Inflammatory macrophage (primary cell): ENCODE measurements at places on chromosomes 16 and 17.

DNA sequence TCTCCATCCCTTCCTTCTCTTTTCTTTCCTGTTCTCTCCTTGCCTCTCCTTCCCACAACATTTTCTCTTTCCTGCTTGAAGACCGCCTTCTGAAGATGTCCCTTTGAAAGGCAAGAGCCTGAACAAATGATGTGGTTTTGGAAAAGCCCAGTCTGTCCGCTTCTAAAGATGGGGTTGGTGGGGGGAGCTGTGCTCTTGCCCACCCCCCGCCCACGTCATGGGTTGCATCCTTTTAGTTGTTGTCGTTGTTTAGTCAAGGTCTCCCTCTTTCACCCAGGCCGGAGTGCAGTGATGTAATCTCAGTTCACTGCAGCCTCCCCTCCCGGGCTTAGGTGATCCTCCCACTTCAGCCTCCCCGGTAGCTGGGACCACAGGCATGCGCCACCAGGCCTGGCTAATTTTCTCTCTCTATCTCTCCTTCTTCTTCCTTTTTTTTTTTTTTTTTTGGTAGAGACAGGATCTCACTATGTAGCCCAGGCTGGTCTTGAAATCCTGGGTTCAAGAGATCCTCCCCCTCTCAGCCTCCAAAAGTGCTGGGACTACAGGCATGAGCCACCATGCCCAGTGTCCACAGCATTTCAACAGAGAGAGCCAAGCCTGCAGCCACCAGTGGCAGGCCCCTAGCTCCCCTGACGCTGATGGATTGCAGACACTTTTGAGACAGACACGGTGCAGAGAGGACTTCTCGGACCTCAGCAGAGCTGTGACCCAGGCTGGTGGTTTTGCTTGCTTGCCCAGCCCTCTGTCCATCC, 26.0 kb upstream of the CIBAR2 start:
- DNase-seq: no peak

DNA sequence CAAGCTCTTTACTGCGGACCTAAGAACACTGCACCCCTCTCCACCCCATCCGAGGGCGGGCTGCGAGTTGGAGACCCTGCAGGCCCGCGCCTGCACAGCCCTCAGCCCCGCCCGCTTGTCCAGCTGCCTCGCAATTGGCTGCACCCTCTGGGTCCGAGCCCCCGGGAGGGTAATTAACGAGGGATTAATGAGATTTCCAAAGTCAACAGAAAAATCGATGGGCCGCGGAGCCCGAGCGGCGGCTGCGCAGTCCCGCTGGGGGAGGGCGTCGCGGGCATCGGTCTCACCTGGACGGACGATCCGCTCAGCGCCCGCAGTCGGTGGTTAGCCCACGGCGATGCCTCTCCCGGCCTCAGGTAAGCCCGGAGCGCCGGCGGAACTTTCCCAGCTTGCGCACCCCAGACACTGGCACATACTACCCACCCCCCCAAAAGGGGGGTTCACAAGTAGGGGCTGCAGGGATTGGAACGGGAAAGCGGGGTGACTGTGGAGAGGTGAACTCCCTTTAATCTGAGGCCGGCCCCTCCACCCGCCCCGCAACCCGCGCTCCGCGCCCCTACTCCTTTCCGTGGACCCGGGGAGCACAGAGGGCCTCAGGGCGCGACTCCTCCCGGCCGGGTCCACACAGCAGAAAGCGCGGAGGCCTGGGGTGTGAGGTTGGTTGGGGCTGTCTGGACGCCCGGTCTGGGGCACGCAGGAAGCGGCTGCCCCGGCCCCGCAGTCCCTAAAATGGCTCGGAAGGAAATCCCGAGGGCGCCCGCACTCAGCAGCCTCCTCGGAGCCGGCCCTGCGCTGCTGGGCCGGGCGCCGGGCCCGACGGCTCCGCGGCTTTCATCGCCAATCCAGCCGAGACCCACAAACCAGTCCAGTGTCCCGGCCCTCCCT, at the start of gene OTOP3:
OTOP3 (plus strand) TSS at position 314 of the 885 bp plus-strand sequence; CDS start at position 338, 24 bp downstream.
- DNase-seq: no peak

- no peak for DNase-seq
These were observed 31.3 kb upstream of the SOX9 start for GRCh38 chr17:72089453-72089987.

DNA sequence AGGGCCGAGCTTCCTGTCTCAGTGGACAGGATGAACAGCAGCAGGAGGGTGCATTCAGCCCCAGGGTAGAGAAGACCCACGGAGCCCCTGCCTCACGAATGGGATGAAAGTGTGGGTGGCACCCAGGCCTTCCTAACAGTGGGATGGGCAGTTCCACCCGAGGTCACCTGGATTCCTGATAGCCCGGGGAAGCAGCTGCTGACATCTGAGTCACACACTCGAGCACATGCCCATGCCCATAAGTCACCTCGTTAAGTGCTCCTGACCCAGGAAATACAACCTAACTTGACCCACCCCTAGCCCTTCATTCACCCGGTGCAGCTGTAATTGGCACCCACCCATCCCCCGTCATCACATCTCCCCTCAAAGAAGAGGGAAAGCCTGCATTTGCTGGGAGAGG, 85.3 kb upstream of the FOXF1 start:
- no peak for DNase-seq

GRCh38 chr17:73166731-73167581, 2.1 kb downstream of the SSTR2 start:
- no peak for DNase-seq

DNA sequence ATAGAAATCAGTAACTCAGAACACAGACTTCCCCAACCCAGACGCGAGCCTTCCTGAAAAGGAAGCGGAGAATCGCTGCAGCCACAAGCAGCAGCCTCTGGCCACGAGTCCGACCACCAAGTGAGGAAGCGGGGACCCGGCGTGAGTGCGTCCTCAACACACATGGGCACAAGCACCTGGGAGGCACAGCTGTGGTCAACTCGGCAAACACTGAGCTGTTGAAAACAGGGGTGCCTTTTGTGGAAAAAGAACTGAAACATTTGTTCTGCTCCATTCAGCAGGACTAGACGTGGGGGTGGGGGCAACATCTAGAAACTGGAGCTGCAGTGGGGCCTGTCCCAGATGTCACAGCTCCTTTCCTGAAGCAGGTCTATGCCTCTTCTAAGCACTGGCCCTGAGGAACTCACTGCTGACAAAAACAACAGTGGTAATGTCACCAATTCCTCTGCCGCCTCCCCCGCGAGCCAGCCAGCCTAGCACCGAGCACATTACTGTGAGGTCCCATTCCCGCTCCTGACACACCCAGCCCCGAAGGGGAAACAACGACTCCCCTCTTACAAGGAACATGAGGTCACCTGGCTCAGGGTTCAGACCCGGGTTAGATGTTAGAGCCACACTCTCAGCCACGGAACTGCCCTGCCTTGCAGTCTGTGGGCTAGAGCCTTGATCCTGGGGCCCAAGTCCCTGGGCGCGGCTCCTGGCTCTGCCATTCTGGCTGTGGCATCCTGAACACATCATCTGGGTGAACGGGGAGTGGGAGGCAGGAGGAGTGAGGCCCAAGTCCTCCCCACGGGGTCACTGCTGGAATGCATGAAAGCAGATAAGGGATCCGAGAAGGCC, 29.0 kb downstream of the KDM8 start:
- peak; percentile 11 for DNase-seq

DNA sequence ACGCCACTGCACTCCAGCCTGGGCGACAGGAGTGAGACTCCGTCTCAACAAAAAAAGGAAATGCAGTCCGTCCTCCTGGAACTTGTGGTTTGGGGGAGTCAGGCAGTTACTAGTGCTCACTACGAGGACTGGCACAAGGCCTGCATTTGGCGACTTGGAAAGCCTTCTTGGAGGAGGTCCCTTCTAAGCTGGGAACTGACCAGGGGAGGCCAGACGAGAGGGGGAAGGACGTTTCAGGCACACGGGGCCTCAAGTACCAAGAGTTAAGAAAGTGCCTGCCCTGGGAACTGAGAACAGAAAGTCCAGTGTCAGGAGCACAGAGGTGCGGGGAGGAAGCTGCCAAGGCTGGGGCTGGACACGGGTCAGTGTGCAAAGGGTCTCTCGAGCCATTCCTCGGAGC, 89.9 kb downstream of the ABR start:
- DNase-seq: peak; percentile 89

DNA sequence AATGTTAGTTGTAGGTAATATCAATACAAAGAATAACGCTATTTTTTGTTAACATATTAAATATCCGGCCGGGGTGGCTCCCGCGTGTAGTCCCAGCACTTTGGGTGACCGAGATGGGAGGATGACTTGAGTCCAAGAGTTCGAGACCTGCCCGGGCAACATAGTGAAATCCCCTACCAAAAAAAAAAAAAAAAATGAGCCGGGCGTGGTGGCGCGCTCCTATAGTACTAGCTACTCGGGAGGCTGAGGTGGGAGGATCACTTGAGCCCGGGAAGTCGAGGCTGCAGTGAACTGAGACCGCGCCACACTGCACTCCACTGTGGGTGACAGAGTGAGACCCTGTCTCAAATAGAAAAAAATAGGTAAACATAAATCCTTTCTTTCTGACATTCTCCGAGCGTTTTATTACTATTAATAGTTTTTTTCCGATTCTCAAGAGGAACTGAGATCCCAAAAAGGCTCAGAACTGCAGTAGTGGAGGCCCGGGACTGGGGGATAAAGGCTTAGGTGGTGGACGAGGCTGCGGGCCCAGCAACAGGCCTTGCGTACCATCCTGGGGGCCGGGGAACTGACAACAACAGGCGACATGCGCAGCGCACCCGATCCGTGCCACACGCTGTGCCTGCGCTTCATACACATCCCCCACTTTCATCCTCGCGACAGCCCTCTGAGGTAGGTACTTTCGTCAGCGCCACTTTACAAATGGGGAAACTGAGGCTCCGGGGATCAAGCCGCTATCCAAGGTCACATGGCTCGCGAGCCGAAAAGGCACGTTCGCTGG, 919 bp downstream of the N4BP1 start:
- DNase-seq: no peak

DNA sequence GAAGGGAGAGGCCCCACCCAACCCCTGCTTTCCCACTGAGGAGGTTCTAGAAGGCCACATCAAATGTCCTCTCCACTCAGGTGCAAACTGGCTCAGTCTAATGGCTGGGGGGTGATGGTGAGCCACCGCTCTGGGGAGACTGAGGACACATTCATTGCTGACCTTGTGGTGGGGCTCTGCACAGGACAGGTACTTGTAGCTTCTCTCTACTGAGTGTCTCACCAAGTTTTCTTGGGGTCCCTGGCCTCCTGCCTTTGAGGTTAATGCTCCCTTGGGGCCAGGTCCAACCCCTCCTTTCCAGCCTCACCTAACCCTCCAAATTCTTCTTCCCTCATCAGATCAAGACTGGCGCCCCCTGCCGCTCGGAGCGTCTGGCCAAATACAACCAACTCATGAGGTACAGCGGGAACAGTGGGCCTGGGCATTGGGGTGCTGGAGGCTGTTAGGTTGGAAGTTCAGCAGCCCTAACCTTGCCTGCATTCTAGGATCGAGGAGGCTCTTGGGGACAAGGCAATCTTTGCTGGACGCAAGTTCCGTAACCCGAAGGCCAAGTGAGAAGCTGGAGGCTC, 5.7 kb downstream of the ENO3 start:
- peak; percentile 36 for DNase-seq

- DNase-seq: no peak
These were observed 439.0 kb downstream of the UTP18 start for GRCh38 chr17:51699303-51699702.
